EH (cell line): ENCODE measurements at places on chromosomes 2 and 18.

DNA sequence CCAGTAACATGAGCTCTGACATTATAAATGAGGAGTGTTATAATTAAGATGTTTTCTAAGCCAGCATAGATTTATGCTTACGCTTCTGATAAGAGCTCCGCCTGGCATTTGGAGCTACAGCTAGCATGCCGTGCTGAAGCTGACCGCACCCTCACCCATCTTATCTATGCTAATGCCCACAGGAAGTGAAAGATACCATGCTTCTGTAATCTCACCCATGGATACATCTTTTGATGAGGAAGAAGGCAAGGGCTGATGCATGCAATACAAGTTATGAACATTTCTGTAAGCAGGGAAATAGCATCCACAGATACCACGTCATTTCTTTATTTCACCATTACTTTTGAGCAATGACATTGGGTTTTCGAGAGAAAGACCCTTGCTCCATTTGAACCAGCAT is 82.3 kb downstream of the ARL4C start:
- DNase-seq: no peak

GRCh38 chr2:23578964-23579671 is 194.1 kb downstream of the KLHL29 start:
- DNase-seq: no peak

- DNase-seq: no peak
Observed at GRCh38 chr2:109342930-109343329, 213.9 kb downstream of the SH3RF3 start.

DNA sequence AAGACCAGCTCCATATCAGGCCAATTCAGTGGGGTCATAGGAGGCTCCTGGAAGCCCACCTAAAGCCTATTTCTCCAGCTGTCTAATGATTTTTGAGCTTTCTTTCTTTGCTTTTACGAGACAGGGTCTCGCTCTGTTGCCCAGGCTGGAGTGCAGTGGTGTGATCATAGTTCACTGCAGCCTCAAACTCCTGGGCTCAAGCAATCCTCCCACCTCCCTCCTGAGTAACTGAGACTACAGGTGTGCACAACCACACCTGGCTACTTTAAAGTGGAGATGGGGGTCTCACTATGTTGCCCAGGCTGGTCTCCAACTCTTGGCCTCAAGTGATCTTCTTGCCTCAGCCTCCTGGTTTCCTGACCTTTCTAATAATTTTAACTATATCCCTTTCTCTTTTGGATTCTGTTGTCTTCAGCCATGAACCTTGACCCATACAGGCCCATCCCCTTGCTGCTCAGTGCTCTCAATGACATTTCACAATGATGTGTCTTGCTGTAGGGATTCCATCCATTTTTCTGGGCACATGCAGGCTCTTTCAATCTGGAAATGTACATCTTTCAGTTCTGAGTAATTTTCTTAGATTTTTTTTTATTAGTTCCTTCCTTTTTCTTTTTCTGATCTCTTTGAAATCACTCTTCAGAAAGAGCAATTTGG is 29.7 kb downstream of the GNLY start:
- peak; percentile 87 for DNase-seq

DNA sequence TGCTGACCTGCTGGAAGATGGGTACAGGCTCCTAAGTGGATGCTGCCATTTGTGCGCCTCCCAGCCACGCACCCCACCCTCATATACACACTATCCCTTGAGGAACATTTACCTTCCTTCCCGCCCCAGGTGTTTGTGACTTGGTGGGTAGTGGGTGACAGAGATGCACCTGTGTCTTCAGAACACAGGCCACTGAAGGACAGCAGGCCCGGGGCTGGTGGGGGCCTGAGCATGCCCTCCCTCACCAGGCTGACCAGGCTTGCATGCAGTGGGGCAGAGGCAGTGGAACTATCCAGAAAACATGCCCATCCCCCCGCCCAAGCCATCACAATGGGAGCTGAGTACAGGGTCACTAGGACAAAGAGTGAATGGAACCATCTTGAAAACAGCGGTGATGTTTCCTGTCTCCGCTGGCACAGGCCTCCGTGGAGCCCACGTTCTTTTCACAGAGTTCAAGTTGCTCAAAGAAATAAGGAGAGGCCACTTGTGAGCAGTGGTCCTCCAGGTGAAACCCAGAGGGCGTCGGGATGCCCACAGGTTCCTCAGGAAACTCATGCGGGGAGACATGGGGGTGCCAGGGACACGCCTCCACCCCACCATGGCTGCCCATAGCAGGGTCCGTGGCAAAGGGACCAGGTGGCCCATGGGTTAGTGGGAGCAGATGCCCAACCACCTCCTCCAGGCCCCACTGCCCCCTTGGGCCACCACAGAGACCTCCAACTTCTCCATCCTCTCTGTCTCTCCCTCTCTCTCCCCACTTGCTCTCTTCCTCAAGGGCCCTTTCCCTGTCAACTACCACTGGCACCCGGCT is 90.9 kb downstream of the MALT1 start:
- no peak for DNase-seq

DNA sequence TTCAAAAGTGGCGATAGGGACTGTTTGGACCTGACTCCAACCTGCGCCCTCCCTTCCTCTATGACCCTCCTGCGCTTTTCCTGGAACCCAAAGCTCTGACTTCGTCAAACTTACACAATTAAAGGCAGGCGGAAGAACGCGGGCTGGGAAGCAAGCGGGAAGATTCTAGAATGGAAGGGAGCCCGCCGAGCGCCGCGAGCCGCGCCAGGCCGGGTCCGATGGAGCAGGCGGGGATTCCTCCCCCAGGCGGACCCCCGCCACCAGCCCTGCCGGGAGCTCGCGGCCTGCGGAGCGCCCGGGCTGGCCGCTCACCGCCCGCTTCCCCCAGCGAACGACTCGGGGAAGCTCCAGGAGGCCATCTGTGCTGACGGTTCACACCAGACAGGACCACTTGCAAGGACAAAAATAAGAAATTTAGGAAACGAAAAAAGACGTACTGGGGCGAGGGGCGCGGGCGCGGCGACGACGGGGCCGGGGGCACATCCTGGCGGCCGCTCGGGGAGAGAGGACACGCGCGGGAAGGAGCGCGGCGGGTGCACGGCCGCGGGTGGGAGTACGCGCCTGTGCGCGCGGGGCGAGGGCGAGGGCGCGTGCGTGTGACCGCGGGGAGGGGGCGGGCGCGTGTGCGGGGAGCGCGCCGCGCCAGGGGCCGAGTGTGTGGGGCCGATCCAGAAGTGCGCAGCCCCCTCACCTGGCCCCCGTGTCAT is 1.1 kb upstream of the SALL3 start:
- no peak for DNase-seq

DNA sequence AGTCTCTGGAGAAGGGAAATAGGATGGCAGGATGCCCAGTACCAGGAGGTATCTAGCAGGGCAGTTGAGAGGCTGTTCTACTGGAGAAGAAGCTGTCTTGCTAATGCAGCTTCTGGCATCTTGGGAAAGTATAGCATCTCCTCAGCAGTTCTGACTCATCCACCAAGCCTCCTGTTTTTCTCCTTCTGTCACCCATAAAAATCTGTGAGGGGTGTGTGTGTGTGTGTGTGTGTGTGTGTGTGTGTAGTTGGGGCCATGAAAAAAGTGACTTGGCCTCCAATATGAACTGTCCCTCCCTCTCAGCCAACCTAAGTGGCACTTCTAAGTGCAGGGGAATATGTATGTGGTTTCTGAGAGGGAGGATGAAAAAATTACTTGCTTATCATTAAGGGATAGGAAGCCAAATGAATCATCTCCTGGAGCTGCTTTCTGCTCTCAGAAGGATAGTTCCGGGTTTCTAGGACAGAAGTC is 83.9 kb downstream of the CBLN2 start:
- peak; percentile 59 for DNase-seq

DNA sequence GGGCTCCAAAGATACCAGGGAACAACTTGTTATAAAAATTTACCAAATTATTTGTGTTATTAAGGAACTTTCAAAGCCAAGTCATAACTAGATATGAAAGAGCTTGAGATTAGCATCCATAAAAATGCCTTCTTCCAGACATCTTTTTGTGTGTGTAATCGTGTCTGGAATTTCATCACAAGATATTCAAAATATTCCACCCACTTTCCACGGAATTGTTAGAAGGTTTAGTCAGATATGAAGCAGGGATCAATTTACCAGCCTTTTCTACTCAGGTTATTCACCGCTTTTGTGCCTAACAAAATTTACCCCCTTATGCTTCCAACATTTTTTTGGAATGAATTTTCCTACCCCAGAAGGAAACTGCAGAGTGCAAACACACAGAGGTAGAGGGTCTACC is 130.2 kb upstream of the ACVR2A start:
- peak; percentile 58 for DNase-seq

DNA sequence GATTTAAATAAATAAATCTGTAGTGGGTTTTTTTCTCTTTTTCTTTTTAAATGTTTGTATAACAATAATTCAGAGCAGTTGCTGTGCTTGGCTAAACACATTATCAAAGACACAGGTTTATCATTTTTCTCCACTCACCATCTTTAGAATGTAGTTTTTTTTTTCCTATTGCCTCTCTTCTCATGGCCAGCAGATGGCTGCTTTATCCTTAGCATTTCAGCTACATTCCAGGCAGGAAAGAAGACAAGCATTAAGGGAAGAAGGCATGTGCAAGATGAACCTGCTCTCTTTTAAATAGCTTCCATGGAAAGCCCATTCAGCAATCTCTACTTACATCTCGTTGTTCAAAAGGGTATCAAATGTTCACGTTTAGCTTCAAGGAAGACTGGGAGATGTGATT is 42.6 kb downstream of the ARHGAP15 start:
- peak; percentile 38 for DNase-seq

- DNase-seq: no peak
Observed at GRCh38 chr2:72094701-72095100, 53.0 kb downstream of the CYP26B1 start.

- no peak for DNase-seq
Observed at GRCh38 chr2:161115605-161116380, 44.4 kb upstream of the TANK start.

DNA sequence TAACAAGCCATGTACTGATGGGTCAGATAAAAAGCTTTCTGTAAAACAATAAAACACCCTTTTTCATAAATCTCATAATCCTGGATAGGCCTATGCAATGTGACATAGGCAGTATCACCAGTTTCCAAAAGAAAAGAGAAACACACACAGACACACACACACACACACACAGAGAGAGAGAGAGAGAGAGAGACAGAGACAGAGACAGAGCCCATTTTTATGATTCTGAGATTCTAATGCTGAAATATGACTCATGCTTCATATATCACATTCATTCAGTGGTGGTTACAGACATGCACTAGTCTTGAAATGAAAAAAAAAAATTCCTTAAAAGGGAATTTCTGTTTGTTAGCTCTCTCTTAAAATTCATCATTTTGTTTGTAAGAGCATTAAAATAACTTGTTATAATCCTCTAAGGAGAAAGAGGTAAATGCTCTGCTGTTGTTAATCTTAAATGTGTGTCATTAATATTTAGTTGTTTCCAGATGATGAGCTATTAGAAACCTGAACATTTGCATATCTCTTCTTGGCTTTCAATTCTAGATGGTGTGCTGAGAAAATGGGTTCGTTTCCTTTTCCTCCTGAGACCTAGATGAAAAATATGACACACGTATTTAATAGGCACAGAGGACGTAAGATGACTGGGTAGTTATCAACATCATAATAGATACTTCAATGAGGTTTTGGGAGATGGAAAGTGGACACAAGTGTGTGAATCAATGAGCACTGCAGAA is 1598.7 kb upstream of the ACVR2A start:
- peak; percentile 90 for DNase-seq

DNA sequence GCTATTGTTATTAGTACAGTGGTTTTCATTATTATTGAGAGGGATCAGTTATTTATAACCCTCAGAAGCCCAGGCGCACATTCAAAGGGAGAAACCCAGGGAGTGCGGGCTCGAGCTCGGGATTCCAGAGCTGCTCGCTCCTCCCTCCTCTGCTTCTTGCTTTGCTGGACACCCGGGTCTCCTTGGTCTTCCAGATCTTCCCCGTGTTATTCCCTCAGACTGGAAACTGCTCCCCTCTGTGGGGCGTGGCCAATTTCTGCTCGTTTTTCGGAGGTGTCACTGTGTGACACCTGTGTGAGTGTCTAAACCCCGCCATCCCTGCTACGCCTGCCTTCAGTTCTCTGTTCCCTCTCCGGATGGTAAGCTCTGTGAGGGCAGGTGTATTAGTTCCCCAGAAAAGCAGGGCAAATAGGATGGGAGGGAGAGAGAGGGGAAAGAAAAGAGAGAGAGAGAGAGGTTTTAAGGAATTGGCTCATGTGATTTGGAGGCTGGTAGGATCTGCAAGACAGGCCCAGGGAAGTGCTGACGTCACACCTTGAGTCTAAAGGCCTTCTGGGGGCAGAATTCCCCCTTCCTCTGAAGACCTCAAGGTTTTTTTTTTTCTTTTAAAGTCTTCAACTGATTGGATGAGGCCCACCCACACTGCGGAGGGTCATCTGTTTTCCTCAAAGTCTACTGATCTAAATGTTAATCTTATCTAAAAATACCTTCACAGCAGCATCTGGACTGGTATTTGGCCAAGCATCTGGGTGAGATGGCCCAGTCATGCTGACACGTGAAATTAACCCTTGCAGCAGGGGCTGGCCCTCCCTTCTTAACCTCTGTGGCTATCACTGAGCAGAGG is 457.3 kb upstream of the ID2 start:
- no peak for DNase-seq

DNA sequence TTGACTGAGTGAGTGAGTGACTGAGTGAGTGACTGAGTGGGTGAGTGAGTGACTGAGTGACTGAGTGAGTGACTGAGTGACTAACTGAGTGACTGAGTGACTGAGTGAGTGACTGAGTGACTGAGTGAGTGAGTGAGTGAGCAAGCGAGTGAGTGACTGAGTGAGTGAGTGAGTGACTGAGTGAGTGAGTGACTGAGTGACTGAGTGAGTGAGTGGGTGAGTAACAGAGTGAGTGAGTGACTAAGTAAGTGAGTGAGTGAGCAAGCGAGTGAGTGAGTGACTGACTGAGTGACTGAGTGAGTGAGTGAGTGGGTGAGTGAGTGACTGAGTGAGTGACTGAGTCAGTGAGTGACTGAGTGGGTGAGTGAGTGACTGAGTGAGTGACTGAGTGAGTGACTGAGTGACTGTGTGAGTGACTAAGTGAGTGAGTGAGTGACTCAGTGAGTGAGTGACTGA is 11.9 kb downstream of the MAL start:
- DNase-seq: no peak

GRCh38 chr18:28127763-28128658 is 48.9 kb downstream of the CDH2 start:
- DNase-seq: peak; percentile 48

GRCh38 chr2:241950413-241951315 is 81.1 kb downstream of the RTP5 start:
- DNase-seq: peak; percentile 64

DNA sequence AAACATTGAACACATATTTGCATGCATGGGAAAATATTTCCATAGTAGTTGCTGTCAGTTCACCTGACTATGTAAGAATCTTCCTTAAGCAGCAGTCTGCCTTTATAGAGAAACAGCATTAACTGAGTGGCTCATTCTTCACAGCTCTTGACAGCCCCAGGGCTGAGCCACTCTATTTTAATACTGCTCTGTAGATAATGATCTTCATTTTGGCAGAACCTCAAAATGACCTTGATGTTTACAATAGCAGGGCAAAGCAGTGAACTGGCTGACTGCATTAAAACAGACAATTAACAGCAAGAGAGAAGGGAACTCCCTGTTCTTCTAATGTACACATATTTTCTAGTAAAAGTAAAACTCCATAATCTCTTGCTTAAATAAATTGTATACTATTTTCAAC is 580.6 kb upstream of the SOX11 start:
- DNase-seq: peak; percentile 1
